Stimulated activated CD4-positive, alpha-beta T cell treated with anti-CD3 and anti-CD28 coated beads, Interleukin-2, amount 100 ng/mL, for 48 hours (primary cell): ENCODE measurements at places on chromosomes 5 and 9.

DNA sequence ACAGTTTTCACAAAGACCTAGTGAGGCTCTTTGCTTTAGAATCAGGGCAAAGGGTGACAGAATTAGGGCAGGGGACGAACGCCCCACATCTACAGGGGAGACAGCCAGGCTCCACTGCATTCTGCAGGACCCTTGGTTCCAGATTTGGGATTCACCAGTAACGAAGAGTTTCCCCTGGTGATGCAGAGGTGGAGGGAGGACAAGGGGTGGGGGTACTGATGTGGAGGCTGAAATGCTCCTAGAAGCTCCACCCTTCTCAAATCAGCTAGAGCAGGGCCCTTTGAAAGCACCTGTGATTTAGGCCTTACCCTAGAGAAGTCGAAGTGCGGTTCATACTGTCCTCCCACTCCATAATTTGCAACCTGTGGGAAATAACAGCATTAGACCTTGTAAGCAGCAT is 29.1 kb downstream of the P4HA2 start:
- DNase-seq: no peak

- DNase-seq: no peak
These were observed 63.0 kb downstream of the GDNF start for GRCh38 chr5:37776826-37777225.

DNA sequence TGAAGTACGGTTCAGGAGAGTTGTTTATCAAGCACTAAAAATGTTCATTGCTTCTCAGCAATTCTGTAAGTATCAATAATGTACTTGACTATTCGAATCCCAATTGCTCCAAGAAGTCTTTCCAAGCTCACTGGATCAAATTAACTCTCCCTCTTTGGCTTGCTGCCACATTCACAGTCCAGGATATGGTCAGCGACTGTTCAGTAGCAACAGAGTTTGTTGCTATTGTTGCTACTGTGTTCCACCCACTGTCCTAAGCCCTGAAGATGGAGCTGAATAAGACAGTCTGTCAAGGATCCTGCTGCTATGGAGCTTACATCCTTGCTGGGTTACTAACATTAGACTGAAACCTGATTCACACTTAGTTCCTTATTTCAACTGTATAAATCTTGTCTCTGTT is 110.8 kb downstream of the FGF10 start:
- DNase-seq: no peak

GRCh38 chr9:111597852-111598732 is 1.4 kb downstream of the PTGR1 start:
- peak; percentile 47 for DNase-seq

- peak; percentile 62 for DNase-seq
These were observed 2.2 kb downstream of the TNIP1 start for GRCh38 chr5:151078490-151079262.

- DNase-seq: no peak
These were observed 164.3 kb upstream of the OTULINL start for GRCh38 chr5:14417276-14417730.
